ENCODE measurements at places on chromosomes 3 and 15.

DNA sequence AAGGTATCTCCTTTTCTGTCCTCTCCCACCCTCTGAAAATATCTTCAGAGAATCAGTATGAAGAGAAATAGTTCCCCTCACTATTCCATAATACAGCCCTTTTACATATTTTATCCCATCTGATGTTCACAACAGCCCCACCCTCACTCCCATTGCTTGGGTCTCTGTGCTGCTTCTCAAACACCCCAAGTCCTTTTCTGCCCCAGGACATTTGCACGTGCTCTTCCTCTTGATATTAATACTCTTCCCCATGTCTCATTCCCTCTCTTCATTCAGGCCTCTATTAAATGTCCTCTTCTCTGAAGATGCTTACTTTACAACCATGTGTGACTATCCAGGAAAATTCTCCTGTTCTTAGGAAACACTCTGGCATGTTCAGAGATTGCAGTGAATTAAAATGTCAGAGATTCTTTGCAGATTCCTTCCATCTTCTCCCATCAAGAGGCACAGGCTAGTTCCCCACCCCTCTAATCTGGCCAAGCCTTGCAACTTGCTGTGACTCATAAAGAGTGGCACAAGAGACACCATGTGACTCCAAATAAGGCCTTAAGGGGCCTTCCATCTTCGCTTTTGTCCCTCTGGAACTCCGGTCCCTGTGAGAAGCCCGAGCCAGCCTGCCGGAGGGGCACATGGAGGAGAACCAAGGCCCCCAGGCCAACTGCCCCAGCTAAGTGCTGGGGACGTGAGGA, 128.5 kb downstream of the CHSY1 start:
- no peak for DNase-seq

GRCh38 chr3:100709842-100710260, 557 bp downstream of the TFG start:
- no peak for DNase-seq

DNA sequence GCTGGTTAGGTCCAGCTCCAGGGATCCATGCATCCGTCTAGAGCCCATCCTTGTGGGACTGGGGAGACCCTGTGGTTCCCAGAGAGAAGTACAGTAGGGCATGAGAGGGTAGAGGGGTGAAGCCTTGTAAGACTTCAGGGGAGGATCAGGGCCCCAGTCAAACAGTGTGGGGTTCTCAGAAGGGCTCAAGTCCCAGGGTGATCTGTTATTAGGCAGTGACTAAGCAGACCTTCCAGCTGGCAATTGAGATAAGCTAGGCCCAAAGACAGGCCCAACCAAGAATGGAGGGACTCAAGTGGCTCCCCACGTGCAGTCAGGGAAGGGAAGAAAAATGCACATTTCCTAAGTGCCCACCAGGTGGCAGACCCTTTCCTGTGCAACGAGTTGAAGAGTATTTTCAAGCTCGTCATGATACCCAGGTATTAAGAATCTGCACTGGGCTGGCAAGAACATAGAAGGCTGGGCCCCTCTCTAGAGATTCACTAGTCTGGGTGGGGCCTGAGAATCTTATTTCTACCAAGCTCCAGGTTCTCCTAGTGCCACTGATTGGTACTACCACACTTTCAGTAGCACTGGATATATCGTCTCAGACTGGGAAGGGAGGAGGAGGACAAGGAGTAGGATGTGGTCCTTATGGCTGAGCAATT, 240.8 kb downstream of the NR1D2 start:
- peak; percentile 1 for DNase-seq

DNA sequence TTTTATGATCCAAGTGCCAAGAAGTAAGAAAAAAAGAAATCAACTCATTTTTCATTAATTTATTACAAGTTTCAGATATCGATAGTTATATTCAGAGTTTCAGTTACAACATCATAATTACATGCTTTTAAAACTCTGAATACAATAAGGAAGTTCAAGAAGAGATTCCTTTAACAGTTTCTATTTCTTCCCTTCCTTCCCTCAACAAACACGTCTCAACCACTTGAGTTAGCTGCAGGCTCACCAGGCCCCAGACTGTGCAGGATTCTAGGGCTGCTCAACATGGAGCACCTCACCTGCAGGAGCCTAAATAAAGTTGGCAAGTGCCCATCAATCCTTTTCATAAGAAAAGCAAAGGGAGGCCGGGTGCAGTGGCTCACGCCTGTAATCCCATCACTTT, 79.2 kb upstream of the FNDC3B start:
- no peak for DNase-seq

- DNase-seq = peak; percentile 75
Observed at GRCh38 chr3:105366326-105367062, at the start of gene ALCAM. TSS of gene ALCAM (plus strand) at chr3:105366909.

DNA sequence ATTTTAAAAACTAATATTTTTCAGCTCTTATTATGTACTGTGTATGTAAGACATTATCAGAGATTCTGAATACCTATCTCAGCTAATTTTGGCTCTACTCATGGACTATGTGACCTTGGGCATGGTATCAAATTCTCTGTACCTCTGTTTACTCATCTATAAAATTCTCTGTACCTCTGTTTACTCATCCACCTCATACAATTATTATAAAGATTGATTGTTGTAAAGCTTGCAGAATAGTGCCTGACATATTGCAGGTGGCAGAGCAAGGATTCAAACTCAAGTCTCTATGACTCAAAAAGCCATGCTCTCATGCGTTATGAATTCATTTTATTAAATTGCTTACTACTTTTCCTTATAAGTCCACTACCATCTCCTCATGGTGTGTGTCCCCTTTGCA, 151.9 kb upstream of the ARL6 start:
- DNase-seq = no peak

GRCh38 chr15:46304321-46304720, 669.5 kb downstream of the SQOR start:
- DNase-seq = no peak

All from stimulated activated CD8-positive, alpha-beta memory T cell treated with anti-CD3 and anti-CD28 coated beads, Interleukin-7, amount 100 ng/mL, for 48 hours (primary cell).